ENCODE measurements at places on chromosomes 4 and X.

DNA sequence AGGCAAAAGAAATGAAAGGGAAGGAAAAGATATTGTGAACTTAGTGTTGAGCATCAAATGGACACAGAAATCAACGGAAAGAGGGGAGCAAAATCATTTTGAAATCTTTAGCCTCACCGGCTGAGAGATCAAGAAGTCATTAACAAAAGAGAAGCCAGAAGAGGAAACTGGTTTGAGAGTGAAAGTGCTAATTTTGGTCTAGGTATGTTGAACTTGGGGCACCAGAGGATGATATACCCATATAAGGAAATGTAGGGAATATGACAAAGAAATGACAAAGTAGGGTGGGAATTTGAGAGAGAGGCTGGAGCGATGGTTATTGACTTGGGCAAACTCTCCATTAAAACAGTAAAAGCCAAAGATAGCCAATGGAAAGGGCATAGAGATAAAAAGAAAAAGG is 183.4 kb upstream of the ATOH1 start:
- DNase-seq: no peak

GRCh38 chr4:2511645-2512131 is 24.8 kb upstream of the FAM193A start:
- no peak for DNase-seq

GRCh38 chrX:9249051-9249846 is 215.3 kb upstream of the FAM9B start:
- no peak for DNase-seq

GRCh38 chr4:24791043-24791442 is 4.3 kb upstream of the SOD3 start:
- DNase-seq: no peak

GRCh38 chr4:78298618-78299017 is 241.5 kb downstream of the FRAS1 start:
- DNase-seq: no peak

GRCh38 chr4:2243681-2244380 is 1.9 kb upstream of the HAUS3 start:
- peak; percentile 37 for DNase-seq

DNA sequence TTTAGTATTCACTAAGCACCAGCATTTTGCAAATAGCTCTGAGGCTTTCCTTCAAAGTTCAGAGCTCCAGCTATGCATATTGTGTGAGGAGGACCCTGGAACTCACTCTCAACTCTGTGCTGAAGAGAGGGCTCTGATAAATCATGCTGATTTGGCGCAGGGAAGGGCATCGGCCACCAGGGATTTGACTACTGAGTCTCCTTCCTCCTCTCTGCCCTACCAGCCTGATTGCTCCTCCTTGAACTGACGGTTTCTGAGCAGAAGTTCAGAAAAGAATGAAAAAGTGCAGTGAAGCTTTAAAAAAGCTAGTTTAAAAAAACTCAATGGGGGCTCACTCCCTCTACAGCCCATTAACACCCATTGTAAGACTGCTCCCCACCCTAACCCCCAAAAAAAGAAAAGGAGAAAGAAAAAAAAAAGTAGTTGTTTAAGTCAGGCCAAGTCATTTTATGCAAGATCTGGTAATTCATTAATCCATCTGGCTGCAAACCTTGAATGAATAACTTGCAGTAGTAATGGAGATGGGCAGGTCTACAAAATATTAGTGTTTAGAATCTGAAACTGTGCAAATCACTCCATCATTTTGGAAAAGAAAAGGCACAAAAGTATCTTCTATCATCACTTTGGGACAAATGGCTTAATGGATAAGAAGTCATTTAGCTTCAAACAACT is 13.3 kb downstream of the PPARGC1A start:
- DNase-seq: no peak

GRCh38 chr4:166886718-166887117 is 347.6 kb downstream of the SPOCK3 start:
- DNase-seq: no peak

DNA sequence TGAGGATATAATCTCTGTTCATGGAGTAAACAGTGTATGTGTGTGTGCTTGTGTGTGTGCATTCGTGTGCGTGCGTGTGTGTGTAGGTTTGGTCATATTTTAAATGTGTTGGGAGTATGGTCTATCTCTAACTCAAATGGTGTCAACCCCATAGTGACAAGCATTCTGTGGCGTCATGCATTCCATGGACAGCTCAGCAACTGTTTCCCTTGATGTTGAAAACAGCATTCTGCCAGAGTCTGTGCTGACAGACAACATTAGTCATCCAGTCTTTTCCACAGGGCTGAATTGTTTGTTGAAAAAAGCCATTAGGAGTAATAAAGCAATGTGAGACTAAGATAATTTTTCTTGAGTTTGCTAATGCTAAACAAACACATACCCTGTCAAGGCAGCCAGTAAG is 706.6 kb downstream of the PCDH19 start:
- DNase-seq: no peak

DNA sequence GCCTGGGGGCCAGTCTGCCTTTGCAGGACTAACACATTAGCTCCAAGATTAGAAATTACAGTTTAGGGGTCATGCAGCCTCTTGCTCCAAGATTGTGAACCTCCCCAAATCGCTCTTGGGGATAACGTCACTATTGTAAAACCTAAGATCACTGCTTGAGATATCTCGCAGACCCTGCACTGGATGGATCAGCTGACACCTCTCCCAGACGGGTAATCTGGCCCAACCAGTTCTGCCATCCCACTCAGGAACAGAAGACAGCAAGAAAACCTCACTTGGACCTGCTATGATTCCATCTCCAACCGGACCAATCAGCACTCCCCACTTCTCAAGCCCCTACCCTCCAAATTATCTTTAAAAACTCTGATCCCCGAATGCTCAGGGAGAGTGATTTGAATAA is 431.2 kb downstream of the GPM6A start:
- DNase-seq: no peak

- DNase-seq: no peak
Measured at GRCh38 chr4:82500435-82501153, 61.2 kb downstream of the TMEM150C start.

DNA sequence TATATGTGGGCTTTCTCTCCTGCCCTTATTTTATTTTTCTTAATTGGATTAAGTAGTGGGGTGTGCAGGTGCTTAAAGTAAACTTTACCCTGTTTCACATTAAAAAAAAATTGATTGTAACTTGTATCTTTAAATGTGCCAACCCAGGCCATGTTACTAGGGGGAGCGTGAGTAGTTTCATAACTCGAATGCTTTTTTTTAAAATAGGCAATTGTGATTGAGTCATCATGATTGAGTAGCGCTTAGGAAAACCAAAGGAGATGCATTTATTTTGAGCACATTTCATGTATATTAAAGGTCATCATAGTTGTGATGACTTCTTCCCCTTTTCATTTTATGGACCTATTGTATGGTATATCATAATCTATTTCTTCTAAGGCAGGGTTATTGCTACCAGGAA is 32.2 kb downstream of the GPAT3 start:
- no peak for DNase-seq

GRCh38 chr4:162163892-162164759 is at the start of gene FSTL5:
Gene FSTL5 (minus strand): TSS chr4:162164000. CDS start chr4:162111396, 52,604 bp downstream.
- peak; percentile 47 for DNase-seq

GRCh38 chr4:38686682-38687081 is 22.7 kb downstream of the KLF3 start:
- no peak for DNase-seq

- DNase-seq: no peak
Measured at GRCh38 chr4:8939840-8940742, 68.5 kb upstream of the HMX1 start.

- DNase-seq: no peak
Measured at GRCh38 chr4:138961129-138961528, 54.5 kb upstream of the NOCT start.

DNA sequence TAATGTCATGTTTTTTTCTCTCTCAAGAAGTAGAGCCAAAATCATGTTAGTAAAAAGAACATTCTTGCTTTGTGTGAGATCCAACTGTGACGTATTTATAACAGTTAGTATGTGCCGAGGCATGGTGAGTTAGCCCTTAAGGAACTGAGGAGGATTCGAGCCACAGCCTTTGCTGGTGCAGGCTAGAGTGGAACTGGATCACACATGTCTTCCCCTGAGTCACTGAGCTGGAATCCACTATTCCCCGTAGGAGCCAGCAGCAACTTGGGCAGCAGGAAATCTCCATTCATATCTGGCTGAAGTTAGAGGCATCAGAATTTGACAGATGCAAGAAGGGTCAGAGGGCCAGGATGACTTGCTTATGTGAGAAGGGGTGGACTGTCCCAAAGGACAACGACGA is 144.6 kb upstream of the KIT start:
- DNase-seq: no peak

DNA sequence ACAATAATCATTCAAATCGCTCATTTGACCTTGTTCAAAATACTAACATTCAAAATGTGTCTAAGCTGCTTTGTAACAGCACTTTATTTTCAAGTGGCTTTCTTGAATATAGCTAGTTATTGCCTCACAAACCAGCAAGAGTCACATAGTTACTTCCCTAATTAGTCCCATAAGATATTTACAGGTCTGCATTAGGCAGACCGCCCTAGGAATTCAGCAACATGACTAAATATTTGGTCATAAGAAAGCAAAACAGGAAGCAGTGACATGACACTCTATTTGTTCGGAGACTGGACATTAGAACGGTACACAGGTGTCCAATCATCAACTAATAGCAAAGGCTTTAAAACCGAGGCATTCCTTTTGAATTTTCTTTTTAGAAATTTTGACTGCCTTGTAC is 262.0 kb downstream of the COL25A1 start:
- DNase-seq: no peak
